Mucosa of gallbladder (tissue), 1 donor: ENCODE measurements at places on chromosomes 3 and 15.
A peak's percentile ranks its signal among the peaks of the same experiment; 100 is the strongest.

DNA sequence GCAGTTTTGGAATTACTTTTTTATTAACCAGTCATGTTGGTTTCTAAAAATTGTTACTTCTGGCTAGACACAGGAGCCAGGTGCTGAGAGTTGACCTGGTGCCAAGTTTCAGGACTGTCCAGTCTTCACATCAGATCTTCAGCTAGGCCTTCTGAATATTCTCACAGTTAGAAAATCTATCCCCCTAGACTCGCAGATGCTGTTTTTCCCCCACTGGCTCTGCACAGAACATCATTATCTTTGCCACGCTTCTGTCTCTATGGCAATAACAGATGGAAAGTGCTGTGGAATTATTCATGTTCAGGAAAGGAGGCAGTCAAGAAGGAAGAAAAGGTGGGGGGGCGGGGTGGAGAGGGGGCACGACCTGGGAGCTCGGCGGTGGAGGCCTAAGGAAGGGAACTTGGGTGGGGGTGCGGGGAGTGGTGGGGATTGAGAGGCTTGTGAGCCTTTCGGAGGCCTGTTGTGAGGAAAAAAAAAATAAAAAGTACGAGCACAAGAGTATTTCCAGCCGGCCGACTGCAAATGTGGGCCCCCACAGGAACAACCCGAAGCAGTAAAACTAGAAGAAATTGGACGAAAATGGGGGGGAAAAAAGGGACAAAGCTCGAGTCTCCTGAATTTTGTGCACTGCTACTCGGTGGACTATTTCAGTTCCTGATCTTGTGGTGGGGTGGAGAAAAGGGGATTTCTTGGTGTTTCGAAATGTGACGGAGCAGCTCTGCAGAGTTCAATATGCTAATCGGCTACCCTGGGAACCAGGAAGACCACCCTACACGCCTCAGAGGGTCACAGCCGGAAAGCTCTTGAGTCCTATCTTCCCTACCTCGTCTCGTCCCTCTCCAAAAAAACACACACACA is 1.5 kb upstream of the SKIL start:
- peak; percentile 22 for DNase-seq

DNA sequence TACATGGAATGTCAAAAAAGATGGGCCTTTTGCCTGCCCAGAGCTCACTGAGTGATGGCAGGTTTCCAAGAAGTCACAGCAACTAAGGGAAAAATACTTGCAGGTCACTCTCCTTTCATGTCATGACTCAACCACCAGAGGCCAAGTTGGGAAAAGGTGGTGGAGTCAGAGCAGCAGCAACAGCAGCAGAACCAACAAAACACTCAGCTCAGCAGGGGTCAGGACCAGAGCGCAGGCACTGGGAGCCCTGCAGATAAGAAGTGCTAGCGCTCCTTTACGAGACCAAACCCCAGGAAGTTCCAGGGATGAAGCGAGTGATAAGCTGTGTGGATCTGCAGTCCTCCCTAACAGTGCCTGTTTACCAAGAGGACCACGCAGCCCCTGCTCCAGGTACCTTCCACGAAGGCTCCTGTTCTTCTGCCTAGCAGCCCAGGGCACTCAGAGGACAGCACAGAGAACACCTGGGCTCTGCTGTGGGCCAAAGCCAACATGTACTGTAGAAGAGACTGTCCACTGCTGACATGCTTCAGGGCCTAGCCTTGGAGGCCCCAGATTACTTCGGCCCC is 26.0 kb downstream of the POC1A start:
- peak; percentile 20 for DNase-seq

- DNase-seq = no peak
Observed at GRCh38 chr15:66285533-66286280, 7.7 kb upstream of the DIS3L start.

GRCh38 chr15:79653533-79653932 is 221.4 kb downstream of the MINAR1 start:
- no peak for DNase-seq
